ENCODE measurements at places on chromosomes 7 and 10. TPM values are rescaled to one million over a fixed set of nuclear protein-coding genes. Genes with fewer than 3 reads are reported as not detected.

DNA sequence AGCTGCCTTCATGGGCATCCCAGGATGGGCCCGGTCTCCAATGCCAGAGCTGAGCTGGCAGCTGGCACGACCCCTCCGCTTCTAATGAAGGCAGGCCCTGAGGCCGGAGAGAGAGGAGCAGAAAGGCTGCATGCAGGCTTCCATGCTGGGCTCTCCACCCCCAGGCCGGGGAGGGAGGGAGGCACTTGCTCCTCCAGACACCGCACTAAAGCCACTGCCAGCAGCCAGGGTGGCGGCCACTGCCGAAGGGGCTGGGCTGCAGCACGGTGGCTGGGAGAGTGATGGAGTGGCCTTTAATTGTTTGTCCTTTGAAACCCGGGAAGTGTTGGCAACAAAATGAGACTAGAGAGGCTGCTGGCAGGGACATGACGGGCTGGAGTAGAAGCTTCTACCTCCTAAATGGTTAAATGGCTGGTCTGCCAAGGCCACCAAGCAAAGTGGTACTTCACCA, 236.5 kb downstream of the SKAP2 start:
- no peak for DNase-seq

DNA sequence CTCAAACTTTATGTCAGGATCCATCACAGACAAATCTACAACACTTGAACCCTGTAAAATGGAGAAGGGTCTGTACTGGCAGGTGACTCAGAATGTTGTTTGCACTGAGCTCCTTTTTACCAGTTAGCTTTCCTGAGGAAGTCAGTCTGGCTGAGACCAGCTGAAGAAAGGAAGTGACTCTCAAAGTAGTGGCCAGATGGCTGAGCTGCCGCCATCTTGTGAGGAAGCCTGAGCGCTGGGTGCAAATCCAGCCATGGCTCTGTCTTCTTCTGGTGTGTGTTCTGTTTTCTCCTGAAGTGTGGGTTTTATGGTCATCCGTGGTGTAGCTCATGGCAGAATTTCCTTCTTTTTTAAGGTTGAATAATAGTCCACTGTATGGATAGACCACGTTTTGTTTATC, 25.5 kb upstream of the ECHDC3 start:
- DNase-seq: no peak

DNA sequence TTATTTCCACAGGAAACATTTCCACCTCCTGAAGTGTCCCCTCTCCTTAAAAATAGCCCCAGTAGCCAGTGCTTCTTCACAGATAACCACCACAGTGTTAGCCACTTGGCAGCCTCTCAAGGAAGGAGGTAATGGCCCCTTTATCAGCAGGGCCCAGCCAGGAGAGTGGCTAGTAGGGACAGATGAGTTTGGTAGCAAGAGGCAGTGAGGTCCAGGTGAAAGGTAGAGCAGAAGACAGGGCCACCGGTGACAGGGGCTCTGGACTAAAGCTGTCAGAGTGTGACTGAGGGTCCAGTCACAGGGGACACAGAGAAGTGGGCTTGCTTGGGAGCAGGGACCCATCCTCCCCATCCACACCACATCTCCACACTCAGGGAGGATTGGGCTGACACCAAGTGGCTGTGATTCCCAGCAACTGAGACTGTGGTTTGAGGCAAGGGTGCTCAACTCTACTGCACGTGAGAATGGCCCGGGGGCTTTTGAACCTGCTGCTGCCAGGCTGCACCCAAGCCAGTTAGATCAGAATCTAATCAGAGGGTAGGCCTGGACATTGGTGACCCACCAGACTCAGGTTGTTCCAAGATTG, 52.2 kb downstream of the C10orf120 start:
- no peak for DNase-seq

DNA sequence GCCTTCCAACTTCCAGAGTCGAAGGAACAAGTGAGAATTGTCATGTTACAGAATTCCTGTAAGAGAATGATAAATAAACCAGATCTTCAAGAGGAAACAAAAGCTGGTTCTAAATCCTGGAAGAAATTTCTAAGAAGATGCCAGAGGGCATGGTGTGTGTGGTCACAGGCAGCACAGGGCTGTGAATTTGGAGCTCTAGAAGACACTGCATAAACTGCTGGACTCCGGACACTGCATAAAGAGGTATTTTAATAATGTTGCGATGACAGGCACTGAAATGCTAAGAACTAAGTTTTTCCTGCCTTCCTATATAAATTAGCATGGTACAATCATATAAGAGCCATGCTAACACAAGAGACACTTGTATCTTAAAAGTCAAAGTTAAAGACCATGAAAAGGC, 86.0 kb downstream of the LARP4B start:
- DNase-seq: no peak

GRCh38 chr10:70529848-70530247, 51.3 kb downstream of the PALD1 start:
- no peak for DNase-seq

GRCh38 chr7:73822319-73823173, 8.2 kb upstream of the CLDN4 start:
- DNase-seq: no peak

GRCh38 chr10:75487755-75488125, 56.3 kb downstream of the LRMDA start:
- DNase-seq: no peak

GRCh38 chr7:18504965-18505364, 9.4 kb downstream of the HDAC9 start:
- DNase-seq: no peak

IGF2BP3 gene
- 58.5 TPM for polyA plus RNA-seq

THAP5 gene
- 37.4 TPM for polyA plus RNA-seq

NEBL gene
- 87.0 TPM for polyA plus RNA-seq

CCDC136 gene
- polyA plus RNA-seq: 12.0 TPM

SH2D4B gene
- polyA plus RNA-seq: 0.10 TPM

VGF gene
- polyA plus RNA-seq: 0.12 TPM

GALNT11 gene
- 119 TPM for polyA plus RNA-seq

ZNHIT1 gene
- polyA plus RNA-seq: 73.6 TPM

AMPH gene
- polyA plus RNA-seq: 19.7 TPM

SLC16A9 gene
- 41.8 TPM for polyA plus RNA-seq

ELFN1 gene
- 14.4 TPM for polyA plus RNA-seq

GNG11 gene
- polyA plus RNA-seq: 28.7 TPM
